Ammon's horn (tissue), 1 donor: ENCODE measurements at places on chromosomes 16 and 17.

DNA sequence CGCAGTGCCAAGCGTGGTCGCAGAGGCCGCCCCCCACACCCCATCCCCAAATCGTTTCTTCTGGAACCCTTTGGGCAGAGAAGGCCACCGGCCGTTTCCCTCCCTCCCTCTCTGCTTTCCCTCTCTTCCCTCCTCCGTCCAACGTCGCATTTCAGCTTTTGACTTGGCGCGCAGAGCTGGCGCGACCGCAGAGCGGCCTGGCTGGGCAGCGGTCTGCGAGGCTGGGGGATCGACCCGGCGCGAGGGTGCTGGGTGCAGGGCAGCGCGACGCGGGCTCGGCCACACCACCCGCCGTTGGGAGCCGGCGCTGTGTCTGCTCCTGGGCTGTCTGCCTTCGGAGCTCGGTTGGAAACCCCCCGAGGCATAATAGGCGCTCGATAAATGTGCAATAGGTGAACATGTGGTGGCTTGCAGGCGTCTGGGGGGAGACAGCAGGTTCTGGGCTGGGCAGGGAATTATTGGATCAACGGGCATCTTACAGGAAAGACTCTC is 2.8 kb upstream of the NTN3 start:
- DNase-seq = no peak

DNA sequence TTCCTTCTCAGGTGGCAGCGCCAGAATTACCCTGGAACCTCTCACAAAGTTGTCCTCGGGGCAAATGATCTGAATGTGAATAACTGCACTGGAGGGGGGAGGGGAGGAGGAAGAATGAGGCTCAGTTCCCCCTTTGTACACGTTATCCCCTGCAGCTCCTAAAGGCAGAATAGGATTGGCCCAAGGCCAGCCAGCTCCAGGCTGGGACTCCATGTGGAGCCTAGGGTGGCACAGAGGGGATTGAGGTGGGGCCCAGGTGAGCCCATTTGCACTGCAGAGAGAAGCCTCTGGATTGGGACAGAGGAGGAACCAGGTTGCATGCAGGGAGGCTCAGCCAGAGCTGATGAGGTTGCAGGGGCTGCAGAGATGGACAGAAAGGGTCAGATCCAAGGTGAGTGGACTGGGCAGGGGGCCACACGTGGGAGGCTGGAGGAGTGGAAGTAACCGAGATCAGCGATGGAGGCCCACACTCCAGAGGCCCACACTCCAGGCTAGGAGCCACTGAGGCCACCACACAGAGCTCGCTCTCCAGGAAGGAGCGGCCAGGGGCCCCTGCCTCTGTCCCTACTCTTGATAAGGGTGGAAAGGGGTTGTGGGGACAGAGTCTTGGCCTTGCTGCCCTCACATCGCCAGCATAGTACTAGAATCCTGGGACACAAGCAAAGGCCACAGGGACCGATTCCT is 78.6 kb downstream of the RBFOX3 start:
- no peak for DNase-seq

GRCh38 chr17:38857271-38857670 is 3.8 kb upstream of the RPL23 start:
- no peak for DNase-seq

GRCh38 chr17:27601975-27602302 is 29.0 kb upstream of the LGALS9 start:
- no peak for DNase-seq

DNA sequence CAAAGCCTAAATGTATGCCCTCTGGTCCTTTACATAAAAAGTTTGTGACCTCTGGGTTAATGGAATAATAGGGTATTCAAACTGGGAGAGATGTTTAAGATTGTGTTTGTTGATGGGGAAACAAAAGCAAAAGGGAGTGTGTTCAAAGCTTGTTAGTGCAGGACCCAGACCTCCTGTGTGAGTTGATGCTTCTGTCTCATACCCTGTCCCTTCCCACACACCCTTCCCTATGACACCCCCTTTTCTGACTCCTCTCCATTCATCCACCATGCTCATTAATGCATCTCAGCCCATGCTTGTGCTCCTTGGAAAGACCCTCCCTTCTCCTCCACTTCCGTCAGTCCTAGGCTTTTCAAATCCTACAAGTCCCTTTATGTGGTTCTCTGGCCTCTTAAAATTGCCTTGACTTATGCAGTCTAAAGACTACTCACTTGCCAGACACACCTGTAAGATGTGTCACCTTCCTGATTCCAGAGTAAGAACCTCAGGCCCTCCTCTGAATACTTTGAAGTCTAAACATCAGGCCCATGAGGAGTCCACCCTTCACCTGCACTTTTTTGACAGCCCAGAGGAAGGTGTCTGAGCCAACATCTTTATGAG is 128.0 kb upstream of the CACNG5 start:
- no peak for DNase-seq

- DNase-seq = no peak
Measured at GRCh38 chr16:12721841-12722421, 81.8 kb downstream of the CPPED1 start.

GRCh38 chr16:64615630-64616280 is 506.1 kb downstream of the CDH11 start:
- peak; percentile 42 for DNase-seq

DNA sequence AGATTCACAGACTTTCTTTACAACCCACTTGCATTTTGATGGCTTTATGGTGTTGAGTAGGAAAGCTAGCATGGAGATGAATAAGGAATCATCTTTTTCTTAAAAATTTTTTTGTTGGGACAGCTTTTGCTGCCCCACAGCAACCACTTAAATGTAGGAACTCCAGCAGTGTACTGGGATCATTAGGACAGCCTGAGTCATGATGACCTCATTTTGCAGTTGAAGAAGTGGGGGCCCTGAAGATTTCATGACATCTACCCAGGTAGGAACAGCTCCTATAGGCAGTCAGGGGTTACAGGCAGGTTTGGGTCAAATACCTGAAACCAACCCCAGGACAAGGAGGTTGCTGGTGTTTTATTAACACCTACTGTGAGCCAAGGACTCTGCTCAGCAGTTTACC is 2.1 kb downstream of the METTL22 start:
- no peak for DNase-seq

GRCh38 chr17:56011406-56012131 is 141.7 kb upstream of the ANKFN1 start:
- no peak for DNase-seq

DNA sequence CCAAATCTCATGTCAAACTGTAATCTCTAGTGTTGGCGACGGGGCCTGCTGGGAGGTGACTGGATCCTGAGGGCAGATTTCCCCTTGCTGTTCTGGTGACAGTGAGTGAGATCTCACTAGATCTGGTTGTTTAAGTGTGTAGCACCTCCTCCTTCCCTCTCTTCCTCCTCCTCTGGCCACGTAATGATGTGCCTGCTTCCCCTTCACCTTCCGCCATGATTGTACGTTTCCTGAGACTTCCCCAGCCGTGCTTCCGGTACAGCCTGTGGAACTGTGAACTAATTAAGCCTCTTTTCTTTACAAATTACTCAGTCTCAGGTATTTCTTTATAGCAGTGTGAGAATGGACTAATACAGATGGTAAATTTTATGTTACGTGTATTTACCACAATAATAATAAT is 49.2 kb downstream of the METTL16 start:
- DNase-seq = no peak

DNA sequence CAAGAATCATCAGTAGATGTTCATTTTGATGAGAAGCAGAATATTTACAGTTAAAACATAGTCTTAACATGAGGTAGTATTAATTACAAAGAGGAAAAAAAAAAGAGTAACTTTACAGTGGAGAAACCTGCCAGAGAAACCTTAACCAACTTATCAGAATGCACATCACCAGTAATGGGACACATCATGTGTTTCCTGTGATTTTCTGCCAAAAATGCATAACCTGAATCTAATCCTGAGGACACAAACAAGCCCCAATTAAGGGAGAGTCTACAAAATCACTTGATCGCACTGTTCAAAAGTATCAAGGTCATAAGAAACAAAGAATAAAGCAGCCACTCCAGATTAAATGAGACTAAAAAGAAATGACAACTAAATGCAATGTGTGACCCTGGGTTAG is 18.2 kb upstream of the QRICH2 start:
- DNase-seq = no peak

- no peak for DNase-seq
Measured at GRCh38 chr17:82108496-82108945, 10.5 kb upstream of the FASN start.

GRCh38 chr16:51129105-51129504 is 22.0 kb downstream of the SALL1 start:
- peak; percentile 49 for DNase-seq

- no peak for DNase-seq
Measured at GRCh38 chr17:1590029-1590746, 27.6 kb upstream of the PITPNA start.

- DNase-seq = no peak
Measured at GRCh38 chr17:38467491-38467890, 39.2 kb downstream of the ARHGAP23 start.

GRCh38 chr17:57783338-57783742 is 38.2 kb upstream of the CCDC182 start:
- DNase-seq = peak; percentile 79

DNA sequence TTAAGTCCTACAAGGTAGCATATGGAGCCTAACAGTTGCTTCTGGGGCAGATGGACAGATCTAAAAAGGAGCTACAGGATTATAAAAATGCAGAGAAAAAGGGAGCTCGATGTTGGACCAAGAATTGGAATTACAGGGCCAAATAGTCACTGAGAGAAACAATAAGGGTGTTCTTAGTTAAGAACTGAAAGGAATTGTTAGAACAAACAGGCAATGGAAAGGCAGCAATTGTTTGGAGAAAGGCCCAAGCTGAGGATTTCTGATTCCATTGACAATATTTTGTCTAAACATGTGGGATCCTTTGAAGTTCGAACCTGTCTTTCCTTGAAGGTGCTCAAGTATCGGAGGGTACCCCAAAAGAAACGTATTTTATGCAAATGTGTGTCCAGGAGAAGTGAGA is 513.6 kb upstream of the CDH8 start:
- peak; percentile 20 for DNase-seq

GRCh38 chr17:57413848-57414651 is 157.7 kb downstream of the MSI2 start:
- no peak for DNase-seq

DNA sequence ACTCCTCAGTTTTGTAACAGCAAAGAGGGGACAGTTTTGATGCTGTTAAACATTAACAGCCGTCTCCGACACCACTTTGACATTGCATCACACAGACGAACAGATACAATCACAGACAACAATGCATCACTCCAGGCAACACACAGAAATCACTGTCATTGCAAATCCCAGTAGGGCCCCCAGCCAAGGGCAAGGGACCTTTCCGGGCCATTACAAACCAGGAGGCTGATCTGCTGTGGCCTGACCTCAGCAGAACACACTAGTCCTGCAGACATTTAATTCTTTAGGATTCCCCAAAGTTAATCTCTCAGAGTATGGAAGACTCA is 136.2 kb upstream of the RCVRN start:
- DNase-seq = no peak

- DNase-seq = no peak
Measured at GRCh38 chr16:82055728-82056549, 20.9 kb downstream of the HSD17B2 start.

GRCh38 chr16:81417210-81417609 is 27.4 kb upstream of the CMIP start:
- no peak for DNase-seq

GRCh38 chr17:54124456-54124855 is 301.7 kb downstream of the KIF2B start:
- no peak for DNase-seq

DNA sequence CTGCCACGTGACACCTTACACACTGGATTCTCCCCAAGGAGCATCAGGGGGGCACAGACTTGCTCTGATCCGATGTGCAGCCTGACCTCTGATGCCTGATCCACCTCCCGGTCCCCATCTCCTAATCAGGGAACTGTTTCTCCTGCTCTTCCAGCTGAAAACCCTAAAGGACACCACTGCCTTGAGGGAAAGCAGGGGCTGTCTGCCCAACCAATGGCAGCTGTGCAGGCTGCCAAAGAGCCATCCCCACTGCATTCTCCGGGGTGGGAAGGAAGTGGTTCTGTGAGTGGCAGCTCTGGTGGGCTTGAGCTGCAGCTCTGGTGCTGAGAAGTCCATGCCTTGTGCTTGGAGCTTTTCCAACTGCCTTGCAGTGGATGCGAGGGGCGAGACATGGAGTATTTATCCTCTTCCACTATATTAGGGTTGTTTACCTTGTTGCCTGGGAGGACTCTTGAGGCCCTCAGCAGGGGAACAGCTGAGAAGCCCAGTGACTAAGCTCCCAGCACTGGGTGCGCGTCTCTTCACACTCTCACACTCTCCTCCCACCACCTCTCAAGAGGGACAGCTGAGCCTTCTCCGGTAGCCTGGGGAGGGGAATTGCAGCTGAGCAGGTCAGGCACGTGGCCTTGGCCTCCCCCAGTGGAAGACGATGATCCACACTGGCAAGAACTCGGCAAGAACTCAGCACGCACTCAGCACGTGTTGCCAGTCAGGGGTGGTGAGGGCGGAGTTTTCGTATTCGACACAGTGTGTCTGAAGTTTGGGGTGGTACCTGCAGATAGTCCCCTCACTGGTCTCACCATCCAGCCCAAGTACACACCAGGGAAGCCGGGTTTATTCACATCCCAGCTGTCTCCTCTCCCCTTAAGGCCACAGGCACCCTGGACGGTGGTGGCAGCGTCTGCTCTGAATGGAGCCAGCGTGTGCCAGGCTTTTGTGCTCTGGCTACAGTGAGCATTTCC is 21.1 kb upstream of the SPATA32 start:
- no peak for DNase-seq

GRCh38 chr17:45061606-45062205 is 589 bp downstream of the NMT1 start:
- no peak for DNase-seq

DNA sequence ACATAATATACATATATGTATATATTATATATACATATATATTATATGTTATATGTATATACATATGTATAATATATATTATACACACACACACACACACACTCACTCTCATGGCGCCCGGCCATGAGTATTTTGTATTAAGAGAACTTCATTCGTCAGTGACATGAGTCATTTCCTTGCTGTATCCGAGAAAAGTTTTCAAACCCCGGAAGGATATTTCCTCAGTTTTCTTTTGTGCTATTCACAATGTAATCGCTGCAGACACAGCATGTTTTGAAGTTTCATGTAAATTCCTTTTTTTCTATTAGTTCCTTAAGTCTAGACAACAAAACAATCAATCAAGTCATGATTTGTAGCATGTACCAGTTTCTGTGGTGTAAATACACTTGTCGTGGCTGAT is 33.3 kb downstream of the OR1D5 start:
- DNase-seq = no peak
